ENCODE measurements at places on chromosomes 12 and 14.

DNA sequence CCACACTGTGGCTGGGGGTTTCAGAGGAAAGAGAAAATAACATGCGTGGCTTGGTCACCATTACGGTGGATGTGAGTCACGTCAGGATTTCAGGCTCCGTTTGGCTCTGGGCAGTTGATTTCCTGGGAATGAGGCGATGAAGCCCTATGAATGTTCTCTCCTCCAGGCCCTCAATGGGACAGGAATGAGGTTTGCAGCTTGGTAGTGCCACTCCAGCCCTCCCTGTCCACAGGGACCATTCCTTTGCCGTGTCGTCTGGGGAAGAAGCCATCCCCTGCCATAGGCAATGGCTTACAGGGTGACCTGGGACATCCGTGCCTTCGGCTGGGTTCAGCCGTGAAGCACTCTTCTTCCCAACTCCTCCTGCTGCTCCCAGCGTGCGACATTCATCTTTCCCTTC is 95.0 kb downstream of the FBXL14 start:
- no peak for DNase-seq

DNA sequence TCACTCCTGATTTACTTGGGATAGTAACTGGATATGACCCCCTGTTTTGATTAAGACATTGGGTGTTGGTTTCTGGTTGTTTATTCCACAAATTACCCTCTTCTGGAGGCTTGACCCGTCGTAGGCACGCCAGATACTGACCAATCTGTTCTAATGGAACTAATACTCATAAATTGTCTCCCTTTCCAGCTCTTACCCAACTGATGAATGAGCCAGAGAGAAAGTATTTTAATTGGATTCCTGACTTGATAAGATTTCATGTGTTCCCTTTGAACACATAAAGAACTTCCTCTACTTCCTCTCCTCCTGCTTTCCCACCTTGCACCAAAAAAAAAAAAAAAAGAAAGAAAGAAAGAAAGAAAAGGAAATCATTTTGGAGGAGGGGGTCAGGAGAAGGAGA is 340.9 kb downstream of the PCNX1 start:
- DNase-seq = no peak

DNA sequence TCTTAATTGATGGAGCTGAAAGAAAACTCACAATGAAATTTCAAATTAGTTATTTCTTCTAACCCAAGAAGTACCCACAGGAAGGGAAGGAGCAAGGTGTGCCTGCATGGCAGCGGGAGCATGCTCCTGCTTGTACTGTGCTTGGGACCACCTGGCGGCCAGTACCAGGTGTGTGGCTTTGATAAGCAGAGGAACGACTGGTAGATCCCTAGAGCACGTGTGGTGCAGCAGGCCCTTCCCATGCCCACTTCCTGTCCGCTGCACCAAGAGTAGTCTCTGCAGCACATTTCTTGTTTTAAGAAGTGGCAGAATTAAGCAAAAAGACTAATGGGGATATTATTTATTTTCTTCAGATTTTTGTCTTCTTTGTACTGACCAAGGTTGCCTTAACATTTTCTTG is 122.3 kb upstream of the ATF1 start:
- no peak for DNase-seq

- no peak for DNase-seq
Observed at GRCh38 chr12:13087766-13088165, 15.7 kb downstream of the GSG1 start.

GRCh38 chr12:2958432-2959191 is 585 bp upstream of the TEAD4 start:
- DNase-seq = no peak

DNA sequence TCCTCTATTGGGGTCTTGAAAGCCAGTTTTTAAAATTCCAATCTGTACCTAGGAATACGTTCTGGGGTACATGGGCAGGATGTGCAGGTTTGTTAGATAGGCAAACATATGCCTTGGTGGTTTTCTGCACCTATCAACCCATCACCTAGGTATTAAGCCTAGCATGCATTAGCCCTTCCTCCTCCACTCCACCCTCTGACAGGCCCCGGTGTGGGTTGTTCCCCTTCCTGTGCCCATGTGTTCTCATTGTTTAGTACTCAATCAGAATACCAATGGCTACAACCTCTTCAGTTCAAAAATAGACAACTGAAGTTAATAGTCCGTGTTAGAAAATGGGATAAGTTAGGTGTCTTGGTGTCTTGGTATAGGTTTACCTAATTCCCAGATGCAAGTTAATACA is 3.4 kb downstream of the NTS start:
- DNase-seq = no peak
